Mesangial cell (primary cell): ENCODE measurements at places on chromosomes 4 and X. TPM values are rescaled to one million over a fixed set of nuclear protein-coding genes. Genes with fewer than 3 reads are reported as not detected.

The P2RY8 gene
- total RNA-seq: not detected in 2 replicates

The ADAMTS3 gene
- 6.7 and 17.1 TPM in 2 replicates for total RNA-seq

The PROM1 gene
- 13.9 and 14.6 TPM in 2 replicates for total RNA-seq

The SLC25A5 gene
- total RNA-seq: 331 and 483 TPM in 2 replicates

The AFM gene
- total RNA-seq: not detected in 2 replicates

The MAB21L2 gene
- total RNA-seq: 3.7 and 5.3 TPM in 2 replicates
